Left colon (tissue), 2 donors: ENCODE measurements at places on chromosomes 7 and 10. TPM values are rescaled to one million over a fixed set of nuclear protein-coding genes. Genes with fewer than 3 reads are reported as not detected.

The ZKSCAN5 gene
- 5.9 TPM for total RNA-seq

The ASAH2 gene
- 2.2 TPM for total RNA-seq

The CYP2C18 gene
- 4.9 TPM for total RNA-seq

The PIP gene
- total RNA-seq = not detected

The KAZALD1 gene
- 21.0 TPM for total RNA-seq

The NODAL gene
- total RNA-seq = not detected

The HTR7 gene
- 0.21 TPM for total RNA-seq

The LIPN gene
- total RNA-seq = not detected

The ZNF365 gene
- not detected for total RNA-seq

The NHLRC2 gene
- total RNA-seq = 36.5 TPM

The SPDYE5 gene
- total RNA-seq = not detected

The CNPY1 gene
- not detected for total RNA-seq

The OR9A2 gene
- not detected for total RNA-seq

The ZDHHC6 gene
- 34.0 TPM for total RNA-seq

The CABCOCO1 gene
- not detected for total RNA-seq

The GIMAP4 gene
- total RNA-seq = 8.4 TPM

The SPDYE9 gene
- total RNA-seq = not detected

The AKR1C2 gene
- 65.4 TPM for total RNA-seq

The TMEM196 gene
- total RNA-seq = not detected

The GPR15LG gene
- 402 TPM for total RNA-seq

The CFAP46 gene
- total RNA-seq = not detected

The CPA4 gene
- not detected for total RNA-seq

The HHEX gene
- total RNA-seq = 4.8 TPM

The SH2B2 gene
- 3.2 TPM for total RNA-seq

The OSBPL3 gene
- total RNA-seq = 11.0 TPM

The NUTM2A gene
- total RNA-seq = 1.6 TPM

The EPHA1 gene
- total RNA-seq = 18.2 TPM

The TBXAS1 gene
- 8.4 TPM for total RNA-seq

The CLRN3 gene
- 155 TPM for total RNA-seq

The GARIN1A gene
- total RNA-seq = 1.6 TPM

The AOAH gene
- 31.6 TPM for total RNA-seq

The ELFN1 gene
- 0.25 TPM for total RNA-seq

The OPALIN gene
- total RNA-seq = not detected

The DRGX gene
- total RNA-seq = not detected

The C10orf53 gene
- total RNA-seq = not detected

The STAG3 gene
- 1.2 TPM for total RNA-seq

The FXYD4 gene
- not detected for total RNA-seq

The PHKG1 gene
- 1.5 TPM for total RNA-seq

The INSYN2A gene
- total RNA-seq = 0.08 TPM

The TRIM56 gene
- total RNA-seq = 36.2 TPM

The ASB4 gene
- 0.56 TPM for total RNA-seq

The RARRES2 gene
- total RNA-seq = 61.1 TPM

The TUBAL3 gene
- total RNA-seq = 38.6 TPM

The PTPN20 gene
- total RNA-seq = 1.8 TPM

The SYNPO2L gene
- total RNA-seq = not detected

The OTUD1 gene
- 23.0 TPM for total RNA-seq
